ENCODE measurements at places on chromosomes 6 and 20.

DNA sequence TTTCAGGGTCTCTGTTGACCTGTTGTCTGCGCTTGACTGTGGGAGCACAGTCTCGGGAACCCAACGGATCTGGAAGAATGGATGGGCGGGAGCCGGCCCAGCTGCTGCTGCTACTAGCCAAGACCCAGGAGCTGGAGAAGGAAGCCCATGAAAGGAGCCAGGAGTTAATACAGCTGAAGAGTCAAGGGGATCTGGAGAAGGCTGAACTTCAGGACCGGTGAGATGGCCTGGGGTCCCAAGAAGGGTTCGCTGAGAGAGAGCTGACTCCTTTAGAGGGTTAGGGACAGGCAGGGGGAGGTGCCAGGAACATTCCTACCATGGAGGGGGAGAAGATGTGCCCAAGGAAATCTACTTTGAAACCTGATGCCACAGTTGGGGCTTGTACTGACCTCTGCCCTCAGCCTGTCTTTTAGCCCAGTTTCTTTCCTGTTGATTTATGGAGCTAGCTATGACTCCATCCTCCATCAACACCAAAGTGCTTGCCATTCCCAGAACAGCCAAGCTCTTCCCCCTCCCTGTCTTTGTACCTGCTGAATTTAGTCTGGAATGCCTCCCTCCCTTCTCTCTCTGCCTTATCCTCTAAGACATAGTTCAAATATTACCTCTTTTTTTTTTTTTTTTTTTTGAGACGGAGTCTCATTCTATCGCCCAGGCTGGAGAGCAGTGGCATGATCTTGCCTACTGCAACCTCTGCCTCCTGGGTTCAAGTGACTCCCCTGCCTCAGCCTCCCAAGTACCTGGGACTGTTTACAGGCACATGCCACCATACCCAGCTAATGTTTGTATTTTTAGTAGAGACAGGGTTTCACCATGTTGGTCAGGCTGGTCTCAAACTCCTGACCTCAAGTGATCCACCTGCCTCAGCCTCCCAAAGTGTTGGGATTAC, 12.2 kb downstream of the CEP250 start:
- DNase-seq: no peak

- DNase-seq: no peak
Observed at GRCh38 chr20:23145281-23145700, 59.2 kb upstream of the CD93 start.

GRCh38 chr6:16206595-16207037, 31.8 kb upstream of the GMPR start:
- DNase-seq: peak; percentile 69

GRCh38 chr20:46317685-46318177, 9.4 kb upstream of the CDH22 start:
- DNase-seq: no peak

- DNase-seq: no peak
Observed at GRCh38 chr20:21303872-21304586, 898 bp downstream of the XRN2 start.

GRCh38 chr6:154402081-154402780, 45.6 kb upstream of the IPCEF1 start:
- DNase-seq: no peak

DNA sequence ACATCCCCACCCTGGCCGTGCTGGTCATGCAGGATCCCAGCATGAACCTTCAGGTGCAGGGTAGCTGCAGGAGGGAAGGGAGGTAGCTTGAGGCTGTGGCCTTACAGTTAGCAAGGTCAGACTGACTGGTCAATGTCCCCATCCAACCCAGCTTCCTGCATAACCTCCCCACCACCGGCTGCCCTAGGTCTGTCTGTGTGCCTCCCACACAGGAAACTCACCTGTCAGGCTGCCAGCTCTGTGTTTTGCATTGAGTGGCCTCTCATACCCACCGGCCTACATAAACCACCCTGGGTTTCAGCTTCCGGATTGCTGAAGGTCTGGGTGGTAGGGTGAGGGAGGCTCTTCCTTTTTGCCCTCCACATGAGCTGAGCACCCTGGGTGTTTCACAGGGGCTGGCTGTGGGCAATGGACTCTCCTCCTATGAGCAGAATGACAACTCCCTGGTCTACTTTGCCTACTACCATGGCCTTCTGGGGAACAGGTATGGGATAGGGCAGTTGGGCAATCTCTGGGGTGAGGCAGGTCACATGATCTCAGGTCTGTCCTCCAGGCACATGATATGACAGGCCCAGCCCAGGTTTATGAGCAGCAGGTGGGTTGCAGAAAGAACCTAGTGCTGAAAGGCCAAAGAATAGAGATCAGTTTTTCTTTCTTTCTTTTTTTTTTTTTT, 1.8 kb downstream of the CTSA start:
- no peak for DNase-seq

DNA sequence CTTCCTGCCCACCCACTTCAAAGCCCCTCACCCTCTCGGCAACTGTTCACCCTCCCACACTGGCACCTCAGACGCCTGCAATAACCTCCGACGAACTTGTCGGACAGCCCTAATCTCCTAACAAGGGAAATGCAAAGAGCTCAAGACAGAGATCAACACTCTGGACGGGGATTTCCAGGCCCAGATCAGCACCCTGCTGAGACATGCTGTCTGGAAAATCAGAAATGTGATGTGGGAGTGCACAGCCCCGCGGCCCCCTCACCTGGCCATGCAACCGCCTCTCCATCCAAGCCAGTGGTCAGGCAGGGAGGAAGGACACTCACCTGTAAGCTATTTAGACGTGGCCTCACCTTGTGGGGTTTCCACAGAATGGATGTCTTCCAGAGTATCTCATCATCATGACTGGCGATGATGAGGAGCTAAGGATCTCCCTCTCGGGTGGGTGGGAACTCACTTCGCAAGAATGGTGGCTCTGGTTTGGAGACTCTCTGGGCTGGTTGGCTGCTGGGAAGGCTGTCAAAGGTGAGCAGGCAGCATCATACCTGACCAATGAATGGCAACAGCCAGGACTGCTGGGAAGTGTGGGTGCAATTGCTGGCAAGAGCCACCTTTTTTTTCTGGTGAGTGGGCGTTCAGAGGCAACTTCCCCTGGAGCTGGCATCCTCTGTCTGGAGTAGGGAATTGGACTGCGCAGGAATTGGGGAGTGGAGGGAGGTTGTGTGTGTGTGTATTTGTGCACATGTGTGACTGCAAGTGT, 28.1 kb upstream of the ADTRP start:
- no peak for DNase-seq

- peak; percentile 53 for DNase-seq
Observed at GRCh38 chr6:7727086-7727945, 1.4 kb downstream of the BMP6 start.

DNA sequence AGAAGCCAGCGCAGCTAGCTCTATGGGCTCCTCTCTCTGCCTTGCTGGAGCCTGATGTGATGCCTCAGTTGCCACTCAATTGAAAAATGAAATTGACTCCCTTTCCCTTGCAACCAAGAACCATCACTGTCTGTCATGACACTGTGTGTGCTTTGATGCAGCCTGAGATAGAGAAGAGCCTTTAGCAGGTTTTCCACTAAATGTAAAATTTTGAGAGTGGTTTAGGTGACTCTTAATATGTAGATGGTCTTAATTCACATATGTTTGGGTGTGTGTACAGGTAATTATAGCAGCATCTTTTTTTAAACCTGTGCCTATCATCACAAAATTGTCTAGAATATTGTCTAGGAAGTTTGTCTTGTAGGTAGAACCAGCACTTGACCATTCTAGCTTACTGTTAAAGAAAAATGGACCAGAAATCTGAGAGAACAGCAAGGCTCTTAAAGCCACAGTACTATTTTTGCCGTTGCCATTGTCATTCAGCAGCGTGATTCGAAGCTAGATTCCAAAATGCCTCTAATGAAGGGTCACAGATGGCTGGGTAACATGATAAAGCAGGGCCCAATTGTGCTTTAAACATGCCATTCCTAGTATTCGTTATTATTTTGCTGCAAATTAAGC, 1.3 kb downstream of the ARFGEF3 start:
- DNase-seq: no peak

- DNase-seq: no peak
Observed at GRCh38 chr20:37920270-37920669, 17.3 kb downstream of the VSTM2L start.

- no peak for DNase-seq
Observed at GRCh38 chr6:85565736-85566135, 27.9 kb downstream of the SNX14 start.

GRCh38 chr20:23937303-23938117, 51.1 kb downstream of the GGTLC1 start:
- peak; percentile 46 for DNase-seq

DNA sequence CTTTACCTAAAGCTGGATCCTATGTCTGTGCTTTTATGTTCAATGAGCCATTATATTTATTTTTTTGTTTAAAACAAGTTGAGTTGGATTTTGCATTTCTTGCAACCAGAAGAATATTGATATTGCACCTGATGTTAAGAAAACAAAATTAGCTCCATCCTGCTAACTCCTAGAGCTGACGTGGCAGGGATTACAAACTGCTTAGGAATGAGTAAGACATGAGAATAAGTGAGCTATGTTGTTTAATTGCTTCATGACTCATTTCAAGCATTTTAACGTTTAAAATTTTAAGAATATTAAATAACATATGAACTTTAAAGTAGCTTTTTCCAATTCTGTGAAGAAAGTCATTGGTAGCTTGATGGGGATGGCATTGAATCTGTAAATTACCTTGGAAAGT, 663.5 kb downstream of the EPM2A start:
- no peak for DNase-seq

DNA sequence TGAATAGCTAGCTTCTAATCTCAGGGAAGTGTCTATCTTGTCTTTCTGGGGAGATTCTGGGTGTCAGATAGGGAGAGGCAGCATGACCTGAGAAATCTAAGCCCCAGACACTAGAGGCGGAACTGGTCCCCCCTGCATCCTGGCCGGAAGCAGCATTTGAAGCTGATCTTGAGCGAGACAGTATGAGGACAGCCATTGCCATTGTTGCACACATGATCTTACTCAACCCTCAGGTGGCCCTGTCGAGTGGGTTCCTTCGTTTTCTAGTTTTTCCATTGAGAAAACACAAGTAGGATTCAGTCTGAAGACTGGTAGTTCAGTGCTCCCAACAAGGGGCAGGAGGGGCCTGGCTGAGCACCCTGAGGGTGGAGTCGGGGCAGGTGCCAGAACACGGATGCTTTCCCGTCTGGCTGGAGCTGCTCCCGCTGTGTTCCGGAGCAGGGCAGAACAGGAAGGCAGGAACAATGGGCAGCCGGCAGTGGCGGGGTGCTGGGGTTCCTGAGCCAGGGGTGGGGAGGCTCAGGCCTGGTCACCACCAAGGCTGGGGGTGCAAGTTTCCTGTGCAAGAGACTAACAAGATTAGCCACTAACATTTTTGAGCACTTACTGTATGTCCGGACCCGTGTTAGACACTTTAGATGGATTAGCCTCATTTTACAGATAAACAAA, 7.9 kb upstream of the SDCBP2 start:
- no peak for DNase-seq

- no peak for DNase-seq
Observed at GRCh38 chr6:45881705-45882467, 133.8 kb downstream of the CLIC5 start.

DNA sequence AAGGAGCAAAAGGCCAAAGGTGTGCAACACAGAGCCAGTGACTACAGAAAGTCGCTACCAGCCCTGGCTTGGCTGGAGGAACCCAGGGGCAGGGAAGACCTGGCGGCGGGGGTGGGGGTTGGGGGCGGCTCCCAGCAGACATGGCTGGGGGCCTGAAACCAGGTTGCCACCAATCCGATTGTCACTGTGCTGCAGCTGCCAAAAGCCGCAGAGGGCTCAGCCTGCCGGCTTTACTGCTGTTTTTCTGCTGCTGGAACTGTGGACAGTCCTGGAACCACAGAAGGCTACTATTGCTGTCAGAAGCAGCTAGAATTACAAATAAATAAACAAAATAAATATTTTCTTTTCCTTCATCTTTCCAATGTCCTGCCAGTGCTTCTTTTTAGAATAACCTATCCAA, 25.7 kb upstream of the OGFRL1 start:
- DNase-seq: no peak

Data from GM13977 (cell line).